Kidney tubule cell (primary cell): ENCODE measurements at places on chromosomes 6 and 20.
A peak's percentile ranks its signal among the peaks of the same experiment; 100 is the strongest.

GRCh38 chr6:155411154-155412052 is 44.2 kb downstream of the NOX3 start:
- no peak for DNase-seq

DNA sequence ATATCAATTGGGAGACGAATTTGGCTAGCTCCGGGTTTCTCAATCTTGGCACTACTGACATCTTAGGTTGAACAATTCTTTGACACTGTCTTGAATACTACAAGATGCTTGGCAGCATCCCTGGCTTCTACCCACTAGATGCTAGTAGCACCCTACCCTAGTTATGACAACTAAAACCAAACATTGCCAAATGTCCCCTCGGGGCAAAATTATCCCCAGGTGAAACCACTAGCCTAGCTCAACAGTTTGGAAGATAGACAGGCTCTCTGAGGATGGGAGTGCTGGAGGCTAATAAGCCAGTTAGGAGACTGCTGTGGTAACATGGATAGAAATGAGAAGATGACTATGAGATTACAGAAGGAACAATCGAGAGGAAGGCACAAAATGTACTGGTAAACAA is 20.9 kb downstream of the CCNC start:
- DNase-seq, result no peak

DNA sequence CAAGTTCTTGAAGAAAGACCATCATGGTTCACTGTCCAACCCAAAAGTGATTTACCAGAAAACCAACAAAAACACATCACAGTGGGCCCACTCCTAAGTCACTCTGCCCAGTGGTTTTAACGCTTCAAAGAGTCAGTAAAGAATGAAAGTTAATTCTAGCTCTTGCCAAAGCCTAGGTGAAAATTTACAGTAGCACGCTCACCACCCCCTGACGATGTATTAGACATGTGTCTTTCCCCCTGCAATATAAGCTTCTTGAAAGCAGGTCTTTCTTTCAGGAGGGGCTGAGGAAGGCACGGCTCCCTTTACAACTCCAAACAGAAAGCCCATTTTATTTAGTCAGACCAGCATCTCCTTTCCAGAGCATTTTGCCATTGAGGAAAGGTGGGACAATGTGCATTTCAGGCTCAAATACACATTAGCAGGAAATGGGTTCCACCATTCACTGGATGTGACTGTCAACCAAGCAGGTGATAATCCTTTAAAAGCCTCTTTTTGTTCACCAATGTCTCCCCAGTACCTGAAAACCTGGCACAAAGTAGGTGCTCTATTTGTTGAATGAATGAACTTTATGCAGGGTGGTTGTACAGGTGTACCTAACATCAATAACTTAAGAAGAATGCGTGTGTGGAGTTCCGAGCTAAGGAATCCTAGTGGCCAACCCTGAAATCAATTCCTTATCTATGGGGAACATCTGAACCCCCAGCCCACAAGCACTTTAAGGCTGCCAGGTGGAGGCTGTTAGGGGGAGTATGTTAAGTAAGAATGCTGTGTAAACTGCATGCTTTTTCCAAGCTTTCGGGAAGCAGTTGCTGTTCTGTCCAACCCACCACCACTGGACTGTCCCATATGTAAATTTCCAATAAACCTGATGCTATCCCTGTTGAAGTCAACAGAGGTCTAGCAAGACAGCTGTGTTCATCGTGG is 11.4 kb downstream of the EZR start:
- no peak for DNase-seq

DNA sequence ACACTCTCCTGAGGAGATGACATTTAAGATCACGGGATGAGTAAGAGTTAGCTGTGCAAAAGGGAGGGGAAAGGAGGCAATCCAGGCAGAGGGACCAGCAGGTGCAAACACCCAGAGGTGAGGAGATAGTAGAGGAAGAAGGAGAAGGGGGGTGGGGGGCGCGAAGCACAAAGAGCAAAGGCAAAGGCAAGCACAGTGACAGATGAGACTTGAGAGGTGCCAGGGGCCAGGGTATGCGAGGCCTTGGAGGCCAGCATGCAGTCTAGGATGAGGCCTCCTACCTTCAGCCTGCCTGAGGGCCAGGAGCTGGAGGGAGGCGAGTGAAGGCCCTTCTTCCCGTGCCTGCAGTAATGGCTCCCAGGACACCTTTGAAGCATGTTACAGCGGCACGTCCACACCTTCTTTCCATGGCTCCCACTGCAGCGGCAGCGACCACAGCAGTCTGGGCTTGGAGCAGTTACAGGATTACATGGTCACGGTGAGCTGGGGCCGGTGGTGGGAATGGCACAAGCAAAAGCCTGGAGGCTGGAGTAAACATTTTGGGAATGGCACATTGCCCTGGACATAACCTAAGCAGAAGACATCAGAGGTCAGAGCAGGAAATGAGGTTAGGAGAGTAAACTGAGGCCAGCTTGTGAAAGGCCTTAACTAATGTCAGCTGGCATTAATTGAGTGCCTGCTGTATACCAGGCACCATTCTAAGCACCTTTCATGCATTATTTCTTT is 18.6 kb downstream of the CCM2L start:
- DNase-seq, result peak; percentile 13

DNA sequence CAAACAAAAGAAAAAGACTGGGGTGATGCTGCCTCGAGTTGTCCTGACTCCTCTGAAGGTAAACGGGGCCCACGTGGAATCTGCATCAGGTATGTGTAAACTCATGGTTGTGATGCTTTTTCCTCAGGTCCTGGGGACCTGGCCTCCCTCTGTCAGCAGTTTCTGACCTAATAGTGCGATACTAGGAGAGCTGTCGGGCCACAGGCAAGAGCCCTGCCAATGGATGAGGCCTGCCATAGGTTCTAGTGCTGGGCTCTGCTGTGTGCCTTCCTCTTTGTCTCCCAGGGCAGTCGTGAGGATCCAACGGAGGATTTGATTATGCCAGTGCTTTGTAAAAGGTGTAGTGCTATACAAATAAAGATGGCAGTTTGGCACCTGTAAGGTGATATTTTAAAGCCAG is 71.2 kb downstream of the ASXL1 start:
- DNase-seq, result no peak

- DNase-seq, result no peak
Measured at GRCh38 chr6:41288030-41288753, 1.7 kb upstream of the TREM1 start.

DNA sequence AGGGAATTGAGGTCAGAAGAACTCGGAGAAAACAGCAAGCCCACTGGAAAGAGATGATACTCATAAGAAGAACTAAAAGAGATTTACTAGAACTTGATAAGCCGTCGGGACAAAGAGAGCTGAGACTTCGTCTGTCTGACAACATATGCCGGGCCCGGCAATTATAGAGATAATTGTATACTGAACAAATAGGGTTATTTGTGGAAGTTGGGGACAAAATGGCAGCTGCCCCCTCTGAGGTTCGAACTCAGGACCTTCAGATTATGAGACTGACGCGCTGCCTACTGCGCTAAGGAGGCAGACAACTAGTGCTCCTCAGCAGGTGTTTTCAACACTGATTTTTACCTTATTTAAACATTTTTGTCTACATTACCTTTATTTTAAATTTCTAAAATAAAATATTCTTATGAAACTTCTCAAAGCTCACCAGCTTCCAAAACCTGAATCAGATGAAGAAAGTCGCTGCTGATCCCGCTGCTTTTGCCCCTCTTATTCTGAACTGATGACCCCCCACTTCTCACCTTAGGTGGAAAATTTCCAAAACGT is 29.3 kb upstream of the TRIM27 start:
- peak; percentile 80 for DNase-seq
